ENCODE measurements at places on chromosomes 5 and 9. TPM values are rescaled to one million over a fixed set of nuclear protein-coding genes. Genes with fewer than 3 reads are reported as not detected.

DNA sequence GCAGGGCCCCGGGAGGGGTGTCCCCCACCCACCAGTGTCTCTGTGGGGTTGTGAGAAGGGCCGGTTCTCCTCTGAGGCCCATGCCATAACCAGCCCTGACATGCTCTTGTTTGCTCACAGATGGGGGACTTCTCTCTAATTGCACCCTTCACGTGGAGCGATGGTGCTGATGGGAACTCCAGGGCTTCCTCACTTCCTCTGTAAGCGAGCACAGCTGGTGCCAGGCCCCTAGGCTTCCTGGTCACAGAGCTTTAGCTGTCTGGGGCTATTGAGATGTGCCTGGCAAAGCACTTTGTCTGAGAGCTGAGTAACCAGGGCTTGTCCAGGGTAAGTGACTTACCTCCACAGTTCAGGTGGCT is 36.4 kb downstream of the PHF2 start:
- peaks cover 17% of the 10 kb centered on the region for H3K36me3 ChIP-seq
- peak overlapping the region; percentile 53 for H3K27ac ChIP-seq
- peaks cover 10% of the 10 kb centered on the region for H3K4me1 ChIP-seq
- no peaks in the 10 kb centered on the region for H3K27me3 ChIP-seq
- no peak for DNase-seq

DNA sequence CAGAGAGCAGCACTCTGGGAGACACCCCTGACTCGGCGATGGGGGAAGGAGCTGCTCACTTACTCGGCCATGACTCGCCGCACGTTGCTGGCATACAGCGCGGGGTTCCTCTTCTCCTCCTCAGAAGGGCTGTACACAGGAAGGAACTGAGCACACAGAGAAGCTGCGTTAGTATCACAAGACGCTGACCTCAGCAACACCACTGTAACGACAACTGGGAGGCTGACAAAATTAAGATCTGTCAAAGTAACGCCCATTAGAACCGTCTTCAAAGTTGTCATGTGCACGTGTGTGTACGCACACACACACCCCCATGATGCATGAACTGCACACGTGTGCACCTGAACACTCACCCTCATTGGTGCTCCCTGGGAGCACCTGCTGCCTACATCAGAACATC is 32.1 kb upstream of the SLC6A3 start:
- H3K27me3 ChIP-seq, result no peaks in the 10 kb centered on the region
- no peaks in the 10 kb centered on the region for H3K4me1 ChIP-seq
- H3K4me3 ChIP-seq, result no peak overlapping the region
- no peak for DNase-seq
- peaks cover 3% of the 10 kb centered on the region for H3K36me3 ChIP-seq
- H3K27ac ChIP-seq, result no peak overlapping the region

GRCh38 chr5:32869216-32869615 is 158.1 kb downstream of the NPR3 start:
- H3K36me3 ChIP-seq, result no peaks in the 10 kb centered on the region
- H3K4me1 ChIP-seq, result peaks cover 26% of the 10 kb centered on the region
- H3K4me3 ChIP-seq, result no peak overlapping the region
- no peaks in the 10 kb centered on the region for H3K27me3 ChIP-seq
- DNase-seq, result no peak

DNA sequence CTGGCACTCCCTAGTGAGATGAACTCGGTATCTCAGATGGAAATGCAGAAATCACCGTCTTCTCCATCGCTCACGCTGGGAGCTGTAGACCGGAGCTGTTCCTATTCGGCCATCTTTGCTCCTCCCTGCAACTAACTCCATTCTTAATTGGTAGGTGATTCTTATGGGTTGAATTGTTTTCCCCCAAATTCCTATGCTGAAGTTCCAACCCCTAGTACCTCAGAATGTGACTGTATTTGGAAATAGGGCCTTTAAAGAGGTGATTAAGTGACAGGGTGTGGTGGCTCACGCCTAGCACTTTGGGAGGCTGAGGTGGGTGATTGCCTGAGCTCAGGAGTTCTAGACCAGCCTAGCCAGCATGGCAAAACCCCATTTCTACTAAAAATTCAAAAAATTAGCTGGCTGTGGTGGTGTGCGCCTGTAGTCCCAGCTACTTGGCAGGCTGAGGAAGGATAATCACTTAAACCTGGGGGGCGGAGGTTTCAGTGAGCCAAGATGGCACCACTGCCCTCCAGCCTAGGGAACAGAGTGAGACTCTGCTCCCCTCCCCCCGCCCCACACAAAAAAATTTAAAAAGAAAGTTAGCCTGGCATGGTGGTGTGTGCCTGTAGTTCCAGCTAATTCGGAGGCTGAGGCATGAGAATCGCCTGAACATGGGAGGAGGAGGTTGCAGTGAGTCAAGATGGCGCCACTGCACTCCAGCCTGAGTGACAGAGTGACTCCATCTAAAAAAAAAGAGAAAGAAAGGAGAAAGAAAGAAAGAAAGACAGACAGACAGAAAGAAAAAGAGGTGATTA is 25.2 kb upstream of the FOCAD start:
- peaks cover 6% of the 10 kb centered on the region for H3K4me1 ChIP-seq
- no peak overlapping the region for H3K4me3 ChIP-seq
- no peak overlapping the region for H3K27ac ChIP-seq

DNA sequence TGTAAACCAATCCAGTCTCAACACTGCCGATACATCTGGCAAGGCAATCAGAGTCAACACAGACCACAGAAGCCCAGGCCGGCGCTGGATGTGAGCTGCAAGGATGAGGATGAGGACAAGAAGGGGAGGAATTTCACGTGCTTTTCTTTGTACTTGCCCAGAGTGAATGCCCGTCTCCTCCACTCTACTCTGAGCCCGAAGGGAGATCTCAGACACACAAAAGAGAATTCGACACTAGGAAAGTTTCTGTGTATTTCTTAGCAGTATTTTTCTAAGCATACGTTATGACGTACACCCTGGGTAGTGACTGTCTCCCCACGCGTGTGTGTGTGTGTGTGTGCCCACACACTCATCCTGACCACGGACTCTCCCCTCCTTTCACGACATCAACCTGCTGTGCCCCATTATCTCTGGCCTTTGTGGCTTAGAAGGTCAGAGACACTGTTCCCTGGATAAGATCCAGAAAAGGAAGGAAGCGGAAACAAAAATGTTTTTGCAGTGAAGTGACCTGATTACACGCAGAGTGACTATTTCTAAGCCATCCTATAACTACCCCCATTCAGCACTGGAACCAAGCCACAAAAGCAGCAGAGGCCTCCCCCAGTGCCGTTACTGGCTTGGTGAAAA is 227.3 kb upstream of the DAPK1 start:
- H3K27ac ChIP-seq, result peak overlapping the region; percentile 57
- DNase-seq, result no peak
- peaks cover 43% of the 10 kb centered on the region for H3K4me1 ChIP-seq
- H3K36me3 ChIP-seq, result no peaks in the 10 kb centered on the region
- H3K27me3 ChIP-seq, result peaks cover 3% of the 10 kb centered on the region

- no peaks in the 10 kb centered on the region for H3K36me3 ChIP-seq
- H3K27me3 ChIP-seq, result no peaks in the 10 kb centered on the region
- peak overlapping the region; percentile 94 for H3K27ac ChIP-seq
These were observed 4.4 kb downstream of the NDST1 start for GRCh38 chr5:150512368-150512747.

DNA sequence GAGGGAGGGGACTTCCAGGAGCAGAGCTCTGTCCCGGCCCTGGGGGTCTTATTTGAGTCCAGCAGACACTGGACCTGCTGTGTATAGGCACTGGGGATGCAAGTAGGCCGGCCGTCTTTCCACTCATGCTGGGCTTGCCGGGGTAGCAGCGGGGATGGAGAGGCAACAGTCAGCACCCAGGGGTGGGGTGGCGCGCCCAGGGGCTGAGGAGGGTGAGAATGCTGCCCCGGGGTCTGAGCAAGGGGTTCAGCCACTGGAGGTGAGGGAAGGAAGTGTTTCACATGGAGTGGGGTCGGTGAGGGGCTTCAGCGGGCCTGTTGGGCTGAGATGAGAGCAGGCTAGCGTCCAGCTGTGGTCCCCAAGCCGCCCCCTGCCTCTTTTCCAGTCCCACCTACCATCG is 88.8 kb downstream of the HMCN2 start:
- no peak overlapping the region for H3K27ac ChIP-seq
- no peak for DNase-seq
- no peaks in the 10 kb centered on the region for H3K4me1 ChIP-seq
- H3K27me3 ChIP-seq, result no peaks in the 10 kb centered on the region

- H3K27me3 ChIP-seq, result no peaks in the 10 kb centered on the region
- H3K4me1 ChIP-seq, result no peaks in the 10 kb centered on the region
- DNase-seq, result no peak
- no peak overlapping the region for H3K27ac ChIP-seq
- H3K36me3 ChIP-seq, result peaks cover 27% of the 10 kb centered on the region
These were observed 13.4 kb downstream of the AK3 start for GRCh38 chr9:4727593-4727992.

GRCh38 chr9:73596321-73596720 is 444.7 kb downstream of the ANXA1 start:
- no peaks in the 10 kb centered on the region for H3K27me3 ChIP-seq
- H3K4me1 ChIP-seq, result peaks cover 8% of the 10 kb centered on the region
- DNase-seq, result no peak

SPARC gene
- 454 TPM for total RNA-seq

ELAVL2 gene
- 11.6 TPM for total RNA-seq

MEF2C gene
- 12.0 TPM for total RNA-seq

JMY gene
- total RNA-seq, result 11.6 TPM

CSF1R gene
- total RNA-seq, result 1.6 TPM

All from type B pancreatic cell (in vitro differentiated cells).